Stimulated activated CD4-positive, alpha-beta T cell treated with anti-CD3 and anti-CD28 coated beads, Interleukin-15, amount 100 ng/mL, for 48 hours (primary cell): ENCODE measurements at places on chromosomes 7 and 10.

- DNase-seq: no peak
Measured at GRCh38 chr10:117322260-117322659, 53.0 kb downstream of the PDZD8 start.

- DNase-seq: no peak
Measured at GRCh38 chr7:43328785-43329380, 216.4 kb downstream of the HECW1 start.

- DNase-seq: no peak
Measured at GRCh38 chr10:133608855-133609254, 17.7 kb downstream of the FRG2B start.

DNA sequence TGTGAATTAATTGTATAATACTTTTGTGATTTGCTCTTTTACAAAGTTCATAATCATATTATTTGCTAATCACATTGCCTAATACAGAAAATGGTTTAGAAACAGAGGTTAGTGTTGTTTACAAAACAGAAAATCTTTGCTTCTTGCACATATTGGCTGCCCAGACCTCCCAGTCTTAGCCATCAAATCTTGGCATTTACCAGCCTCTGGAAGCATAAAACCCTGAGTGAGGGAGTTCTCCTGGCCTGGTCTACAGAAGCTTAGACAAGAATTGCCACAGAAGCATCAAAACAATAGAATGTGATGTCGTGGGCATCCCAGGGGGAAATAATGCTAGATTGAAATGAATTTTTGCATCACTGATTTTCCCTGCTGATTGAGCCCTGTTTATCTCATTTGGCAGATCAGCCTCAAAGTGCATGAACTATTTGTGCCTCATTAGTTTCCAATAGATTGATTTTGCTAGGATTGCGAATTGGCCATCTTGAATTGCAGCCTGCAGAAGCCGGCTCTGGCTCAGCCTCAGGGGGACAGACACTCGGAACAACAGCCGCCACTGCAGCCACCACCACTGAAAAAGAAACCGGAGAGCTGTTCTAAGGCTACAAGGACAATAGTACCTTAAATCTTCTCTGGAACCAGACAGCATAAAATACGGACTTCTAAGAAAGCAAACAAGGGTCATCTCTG lies 11.1 kb upstream of the SORBS1 start:
- no peak for DNase-seq

GRCh38 chr7:75985518-75986146 lies 8.8 kb downstream of the TMEM120A start:
- DNase-seq: no peak

DNA sequence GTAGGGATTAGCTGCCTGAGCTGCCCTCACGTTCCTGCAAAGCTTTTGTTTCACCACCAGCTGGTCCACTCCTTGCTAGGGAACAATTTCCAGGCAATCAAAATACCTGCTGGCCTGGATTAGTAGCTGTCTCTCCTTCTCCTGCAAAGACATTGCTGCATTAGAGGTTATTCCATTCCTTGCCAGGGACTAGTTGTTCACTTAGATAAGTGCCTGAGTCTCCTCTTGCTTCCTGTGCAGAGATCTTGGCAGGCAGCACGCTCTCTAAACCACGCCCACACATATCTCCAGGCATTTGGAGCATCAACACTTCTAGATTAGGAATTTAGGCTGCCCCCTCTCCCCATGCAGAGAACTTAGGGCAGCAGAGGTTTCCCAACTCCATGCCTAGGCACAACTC lies 150.4 kb upstream of the SMIM30 start:
- no peak for DNase-seq

GRCh38 chr10:47410862-47411261 lies 26.8 kb upstream of the ZNF488 start:
- DNase-seq: no peak

GRCh38 chr10:104957178-104957841 lies 316.2 kb downstream of the SORCS3 start:
- no peak for DNase-seq

- no peak for DNase-seq
Measured at GRCh38 chr7:54014765-54015164, 527.4 kb upstream of the VSTM2A start.

DNA sequence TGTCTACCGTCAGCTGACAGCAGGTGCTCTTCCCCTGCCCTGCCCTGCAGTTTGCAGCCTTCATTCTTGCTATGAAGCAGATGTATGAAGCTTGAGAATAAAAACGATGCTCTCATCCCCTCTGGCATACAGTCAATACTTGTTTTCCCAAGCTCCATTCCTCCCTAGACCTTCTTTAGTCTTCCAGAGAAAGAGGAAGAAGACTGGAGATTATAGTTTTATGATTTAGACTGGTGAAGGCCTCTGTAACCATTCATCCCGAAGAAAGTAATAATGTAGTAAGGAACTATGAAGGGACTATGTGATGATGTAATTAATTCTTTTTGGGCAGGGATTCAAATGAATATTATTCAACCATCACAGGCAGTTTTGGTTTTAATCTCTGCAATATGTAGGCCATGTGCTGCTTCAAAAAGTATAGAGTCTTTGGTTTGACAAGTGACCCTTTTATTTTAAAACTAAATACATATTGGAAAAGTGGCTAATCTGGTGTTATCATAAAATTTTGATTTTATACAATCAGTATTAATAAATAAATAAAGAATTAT lies 242.4 kb upstream of the KIAA1217 start:
- DNase-seq: no peak

DNA sequence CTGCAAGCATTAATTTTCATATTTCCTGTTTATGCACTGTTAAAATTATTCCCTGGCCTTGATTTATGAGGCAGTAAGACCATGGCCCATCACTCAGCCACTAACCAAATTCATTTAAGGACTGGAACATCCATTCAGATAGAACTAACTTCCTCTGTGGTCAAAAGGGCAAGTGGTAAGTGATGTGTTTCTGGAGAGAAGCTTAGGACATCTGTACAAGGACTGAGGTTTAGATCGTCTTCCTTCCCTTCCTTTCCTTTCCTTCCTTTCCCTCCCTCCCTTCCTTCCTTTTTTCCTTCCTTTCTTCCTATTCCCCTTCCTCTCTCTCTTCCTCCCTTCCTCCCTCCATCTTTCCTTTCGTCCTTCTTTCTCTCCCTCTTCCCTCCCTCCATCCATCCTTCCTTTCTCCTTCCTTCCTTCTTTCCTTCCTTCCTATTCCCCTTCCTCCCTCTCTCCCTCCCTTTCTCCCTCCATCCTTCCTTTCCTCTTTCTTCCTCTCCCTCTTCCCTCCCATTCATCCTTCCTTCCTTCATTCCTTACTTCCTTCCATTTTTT lies 1019.4 kb downstream of the TYW1 start:
- no peak for DNase-seq
